HFFc6 (cell line): ENCODE measurements at places on chromosomes 7 and 10. TPM values are rescaled to one million over a fixed set of nuclear protein-coding genes. Genes with fewer than 3 reads are reported as not detected.

Gene GDF2
- total RNA-seq = not detected in 3 replicates

Gene MMP21
- not detected in 3 replicates for total RNA-seq

Gene OR2A7
- total RNA-seq = not detected in 2 replicates

Gene COA1
- total RNA-seq = 53.0 and 54.7 TPM in 2 replicates

Gene LRIT1
- total RNA-seq = not detected in 2 replicates

Gene AEBP1
- total RNA-seq = 74.5 to 82.7 TPM (median 76.7 TPM) in 3 replicates

Gene TMEM229A
- total RNA-seq = not detected in 3 replicates

Gene FRMD4A
- 94.5 to 115 TPM (median 105 TPM) in 3 replicates for total RNA-seq

Gene MYL10
- not detected in 3 replicates for total RNA-seq

Gene UPF2
- 20.3 to 24.1 TPM (median 23.4 TPM) in 3 replicates for total RNA-seq

Gene SPDYE1
- total RNA-seq = not detected in 3 replicates

Gene SPDYE16
- total RNA-seq = 0.09 TPM in 1 of 3 replicates, not detected in the others

Gene SYCE1
- total RNA-seq = not detected in 3 replicates

Gene ANKRD1
- 5.6 to 15.8 TPM (median 14.0 TPM) in 3 replicates for total RNA-seq

Gene FEZF1
- total RNA-seq = not detected in 3 replicates

Gene C10orf120
- total RNA-seq = not detected in 3 replicates

Gene TUBGCP2
- total RNA-seq = 70.7 to 88.1 TPM (median 80.0 TPM) in 3 replicates

Gene RSPH10B2
- total RNA-seq = not detected in 3 replicates

Gene RAPGEF5
- 0.52 and 2.4 TPM in 2 replicates for total RNA-seq

Gene FGF8
- not detected in 3 replicates for total RNA-seq

Gene STEAP1B
- 37.4 to 95.6 TPM (median 47.4 TPM) in 3 replicates for total RNA-seq

Gene LRRC18
- not detected in 2 replicates for total RNA-seq

Gene CAV2
- total RNA-seq = 173 to 218 TPM (median 209 TPM) in 3 replicates

Gene PRR15
- 0.44 TPM in 1 of 3 replicates, not detected in the others for total RNA-seq

Gene POR
- total RNA-seq = 48.9 and 59.3 TPM in 2 replicates

Gene ZNF786
- total RNA-seq = 4.3 to 5.0 TPM (median 4.7 TPM) in 3 replicates

Gene GPC2
- 0.32 to 1.2 TPM (median 1.1 TPM) in 3 replicates for total RNA-seq

Gene OPN4
- not detected in 2 replicates for total RNA-seq

Gene AGAP6
- 4.2 to 6.3 TPM (median 5.7 TPM) in 3 replicates for total RNA-seq

Gene PLXDC2
- 0.55 to 2.3 TPM (median 2.0 TPM) in 3 replicates for total RNA-seq

Gene PNLIPRP3
- total RNA-seq = not detected in 3 replicates

Gene RAB19
- not detected in 3 replicates for total RNA-seq

Gene SPDYE11
- not detected in 3 replicates for total RNA-seq

Gene CNPY1
- total RNA-seq = not detected in 3 replicates

Gene MRPS33
- 61.7 to 66.3 TPM (median 62.5 TPM) in 3 replicates for total RNA-seq

Gene COL1A2
- 3,812 to 5,865 TPM (median 5,589 TPM) in 3 replicates for total RNA-seq

Gene CNTNAP2
- total RNA-seq = 0.21 TPM in 1 of 3 replicates, not detected in the others

Gene VGF
- total RNA-seq = 0.26 and 0.63 TPM in 2 replicates

Gene TPK1
- not detected in 3 replicates for total RNA-seq

Gene CDC14C
- not detected in 3 replicates for total RNA-seq

Gene NFE2L3
- total RNA-seq = 2.5 to 6.9 TPM (median 6.0 TPM) in 3 replicates

Gene INSYN2A
- 0.24 to 0.38 TPM (median 0.34 TPM) in 3 replicates for total RNA-seq

Gene UCN3
- total RNA-seq = not detected in 2 replicates
